ENCODE measurements at places on chromosomes 7 and 10.

DNA sequence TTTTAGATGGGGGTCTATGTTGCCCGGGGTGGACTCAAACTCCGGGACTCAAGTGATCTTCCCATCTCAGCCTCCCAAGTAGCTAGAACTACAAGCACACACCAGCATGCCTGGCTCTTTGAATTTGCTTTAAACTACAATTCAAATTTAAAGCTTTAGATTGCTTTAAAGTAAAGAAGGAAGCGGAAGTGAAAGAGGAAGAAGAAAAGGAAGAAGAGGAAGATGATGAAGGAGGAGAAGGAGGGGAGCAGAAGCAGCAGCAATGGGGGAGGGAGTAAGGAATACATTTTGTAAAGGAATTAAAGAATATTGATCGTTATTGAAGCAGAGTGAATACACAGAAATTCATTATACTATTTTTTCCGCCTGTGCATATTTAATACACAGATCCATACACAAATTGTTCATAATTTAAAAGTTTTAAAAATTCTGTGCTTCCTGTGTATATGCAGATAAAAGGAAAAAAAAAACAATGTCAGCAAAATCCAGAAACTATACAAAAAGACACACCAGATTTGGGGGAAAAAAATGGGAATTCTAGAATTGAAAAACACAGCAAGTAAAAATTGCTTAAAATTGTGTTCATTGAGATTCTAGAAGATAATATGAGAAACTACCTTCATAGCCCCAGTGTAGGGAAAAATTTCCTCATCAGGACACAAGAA, 60.8 kb upstream of the KCNMA1 start:
- no peak for DNase-seq

GRCh38 chr10:74587109-74587854, 239.1 kb upstream of the KAT6B start:
- DNase-seq: no peak

DNA sequence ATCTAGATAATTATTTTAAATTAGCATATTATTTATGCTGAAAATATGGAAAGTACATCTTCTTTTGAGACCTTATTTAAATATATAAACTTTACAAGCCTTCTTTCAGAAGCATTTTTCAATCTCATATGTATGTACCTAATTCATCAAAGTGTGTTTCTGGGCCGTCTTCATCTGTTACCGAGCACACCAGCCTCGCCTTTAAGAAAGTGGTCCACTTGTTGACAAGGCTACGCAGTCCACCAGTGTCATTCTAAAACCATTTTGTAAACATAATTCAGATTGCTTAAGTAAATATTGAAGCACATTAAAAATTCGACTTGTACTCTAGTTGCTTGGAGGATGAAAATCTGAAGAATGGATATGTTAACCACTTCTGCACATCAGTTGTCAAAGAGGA, 116.3 kb downstream of the SEMA3C start:
- no peak for DNase-seq

GRCh38 chr10:70478191-70479164, at the start of gene PALD1:
TSS of gene PALD1 (plus strand) at chr10:70478767. CDS start at chr10:70525952, 47,185 bp downstream.
- peak; percentile 54 for DNase-seq

DNA sequence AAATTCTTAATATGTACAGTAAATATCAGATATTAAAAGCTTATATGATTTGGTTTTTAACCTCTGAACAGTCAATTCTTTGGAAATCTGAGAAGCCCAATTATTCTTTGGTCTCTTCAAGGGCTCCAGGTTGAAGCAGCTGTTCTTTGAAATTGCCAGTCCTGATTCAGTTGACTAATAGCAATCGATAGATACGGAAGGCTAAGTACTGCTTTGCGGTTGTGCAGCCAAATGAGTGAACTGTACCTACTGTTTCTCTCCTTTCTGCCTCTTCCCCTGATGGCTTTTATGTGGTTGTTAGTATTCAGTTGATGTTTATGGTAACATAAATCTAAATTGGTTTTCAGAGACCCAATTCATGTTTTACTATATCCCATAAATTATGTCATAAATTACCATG, 103.1 kb upstream of the RPA3 start:
- no peak for DNase-seq

DNA sequence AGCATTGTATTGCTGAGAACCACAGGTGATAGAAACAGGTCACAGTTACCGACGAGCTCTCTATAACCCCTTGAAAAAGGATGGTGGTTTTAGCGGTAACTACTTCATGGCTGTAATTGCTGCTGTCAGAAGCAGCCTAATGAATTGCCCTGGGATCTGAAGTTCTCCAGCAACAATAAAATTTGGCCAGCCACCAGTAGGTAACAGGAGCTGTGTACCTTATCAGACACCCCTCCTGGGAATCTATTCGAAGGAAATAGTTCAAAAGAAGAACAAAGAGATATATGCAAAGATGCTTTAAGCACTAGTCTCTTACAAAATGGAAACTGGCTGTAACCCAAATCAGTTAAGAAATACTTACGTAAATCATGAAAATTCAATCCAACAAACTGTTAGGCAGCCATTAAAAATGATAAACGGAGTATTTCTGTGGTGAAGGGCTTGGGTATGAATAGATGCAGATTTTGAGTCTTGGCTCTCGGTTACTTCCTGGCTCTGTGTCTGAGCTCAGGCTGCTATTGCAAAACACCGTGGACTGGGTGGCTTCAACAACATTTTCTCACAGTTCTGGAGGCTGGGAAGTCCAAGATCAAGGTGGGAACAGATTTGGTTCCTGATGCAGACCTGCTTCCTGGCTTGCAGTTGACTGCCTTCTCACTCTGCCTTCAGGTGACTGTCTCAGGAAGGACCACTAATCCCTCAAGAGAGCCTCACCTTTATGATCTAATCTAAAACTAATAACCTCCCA, 1.6 kb downstream of the MSRB2 start:
- no peak for DNase-seq

GRCh38 chr7:155997431-155998327, 185.4 kb upstream of the SHH start:
- DNase-seq: no peak

- no peak for DNase-seq
Observed at GRCh38 chr7:55120501-55121198, 101.8 kb downstream of the EGFR start.

- no peak for DNase-seq
Observed at GRCh38 chr7:66183700-66184099, 21.4 kb upstream of the TPST1 start.

GRCh38 chr10:55497893-55498499, 697.0 kb upstream of the PCDH15 start:
- no peak for DNase-seq

DNA sequence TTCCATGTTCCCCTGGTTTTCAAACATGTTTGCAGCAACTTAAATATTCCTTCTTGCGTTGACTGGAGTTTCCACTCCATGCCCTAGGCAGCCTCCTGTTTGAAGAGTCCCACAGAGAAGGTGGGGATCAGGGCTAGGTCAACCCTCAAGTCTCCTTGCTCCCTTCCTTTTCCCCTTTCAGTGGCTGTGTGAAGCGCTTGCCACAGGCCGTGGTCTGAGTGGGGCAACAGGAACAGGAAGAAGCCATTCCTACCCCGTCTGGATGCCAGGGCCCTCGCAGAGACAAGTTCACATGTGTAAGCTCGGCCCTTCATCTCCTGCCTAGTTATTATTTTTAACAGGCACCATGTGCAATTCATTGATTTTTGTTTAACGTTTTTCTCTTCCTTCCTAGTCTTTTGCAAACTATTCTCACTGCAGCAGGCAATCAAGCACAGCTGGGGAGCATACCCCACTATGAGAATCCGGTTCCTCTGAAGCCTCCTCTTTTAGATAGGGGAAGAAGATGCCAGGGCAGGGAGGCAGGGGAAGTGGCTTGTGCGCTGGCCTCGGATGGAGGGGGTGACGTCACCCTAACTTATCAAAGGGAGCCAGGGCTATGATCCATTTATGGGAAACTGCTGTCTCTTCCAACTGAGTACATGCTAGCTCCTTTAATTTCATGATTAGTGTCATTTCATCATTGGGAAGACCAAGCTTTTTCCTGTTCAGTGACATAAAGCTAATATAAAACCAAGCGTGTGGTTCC, 64.2 kb downstream of the PRLHR start:
- DNase-seq: no peak

DNA sequence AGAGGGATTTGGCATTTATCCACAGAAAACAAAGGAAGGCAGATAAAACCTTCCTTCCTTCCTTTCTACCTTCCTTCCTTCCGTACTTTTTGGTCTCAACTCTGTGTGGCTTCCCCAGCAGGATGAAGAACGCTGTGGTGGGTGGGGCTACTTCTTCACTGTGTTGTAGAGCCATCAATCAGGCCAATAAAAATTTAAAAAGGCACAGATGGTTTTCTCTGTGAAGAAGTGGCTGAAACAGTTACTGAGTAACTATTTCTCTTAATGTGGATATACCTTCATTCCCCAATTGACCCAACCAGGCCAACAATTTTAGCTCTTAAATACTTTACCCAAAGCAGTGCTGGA, 75.8 kb downstream of the ZNF92 start:
- DNase-seq: no peak

GRCh38 chr10:50517626-50518025, 106.1 kb downstream of the SGMS1 start:
- DNase-seq: no peak

DNA sequence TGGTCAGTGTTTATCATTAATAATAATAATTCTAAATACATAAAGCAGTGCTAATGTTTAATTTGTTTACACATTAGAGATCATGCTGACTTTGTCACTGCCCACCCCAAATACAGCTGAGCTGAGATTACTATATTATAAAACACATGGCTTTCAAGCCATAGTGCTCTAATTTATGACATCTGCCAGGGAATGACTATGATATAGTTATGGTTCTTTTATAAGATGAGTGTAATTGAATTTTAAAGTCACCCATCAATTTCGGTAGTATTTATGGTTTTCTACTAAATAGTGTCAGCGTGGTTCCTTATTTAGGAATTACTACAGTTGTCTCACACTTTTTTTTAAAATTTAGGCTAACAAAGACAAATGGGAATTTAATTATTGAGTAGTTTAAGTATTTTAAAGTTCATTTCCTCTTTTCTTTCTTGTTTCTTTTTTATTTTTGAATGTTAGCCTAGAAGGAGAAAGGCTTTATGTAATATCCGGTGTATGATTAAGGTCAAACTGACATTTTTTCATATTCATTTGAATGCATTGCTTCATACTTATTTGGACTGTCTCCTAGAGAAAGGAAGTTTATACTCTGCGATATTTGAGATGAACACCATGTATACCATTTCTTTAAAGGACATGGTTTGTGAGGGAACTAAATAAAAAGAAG, 3.9 kb downstream of the CDK14 start:
- no peak for DNase-seq

DNA sequence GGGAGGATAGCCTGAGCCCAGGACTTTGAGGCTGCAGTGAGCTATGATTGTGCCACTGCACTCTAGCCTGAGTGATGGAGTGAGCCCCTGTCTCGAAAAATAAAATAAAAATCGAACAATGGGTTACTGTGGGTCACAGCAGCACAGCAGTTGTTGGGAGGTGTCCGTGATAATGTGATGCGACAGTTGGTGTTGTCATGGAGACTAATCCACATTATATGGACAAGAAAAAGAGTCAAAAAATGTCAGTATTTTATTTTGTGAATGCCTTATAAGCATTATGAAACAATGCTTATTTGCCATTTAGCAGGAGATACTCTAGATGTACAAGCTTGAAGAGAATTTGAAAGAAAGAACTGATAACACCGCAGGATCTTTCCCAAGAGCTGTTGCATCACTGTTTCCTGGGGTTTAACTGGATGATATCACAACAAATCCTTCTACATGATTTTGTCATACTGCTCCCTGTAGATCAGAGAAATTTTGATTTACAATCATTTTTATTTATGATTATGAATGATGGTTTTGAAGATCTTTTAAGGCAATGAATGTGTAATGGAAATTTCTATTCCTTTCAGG, 195.4 kb downstream of the BAMBI start:
- DNase-seq: no peak

GRCh38 chr7:28840592-28840995, 117.5 kb downstream of the TRIL start:
- peak; percentile 67 for DNase-seq

GRCh38 chr10:47353351-47353750, 5.2 kb downstream of the RBP3 start:
- no peak for DNase-seq

GRCh38 chr7:101743241-101743994, 74.0 kb upstream of the CUX1 start:
- peak; percentile 47 for DNase-seq
